Left ventricle myocardium inferior (tissue), 1 donor: ENCODE measurements at places on chromosomes 11 and 22. TPM values are rescaled to one million over a fixed set of nuclear protein-coding genes. Genes with fewer than 3 reads are reported as not detected.

Gene APLNR
- 8.5 TPM for total RNA-seq

Gene NCR3LG1
- 0.80 TPM for total RNA-seq

Gene GLB1L2
- total RNA-seq, result 0.30 TPM

Gene OR51B5
- not detected for total RNA-seq

DNA sequence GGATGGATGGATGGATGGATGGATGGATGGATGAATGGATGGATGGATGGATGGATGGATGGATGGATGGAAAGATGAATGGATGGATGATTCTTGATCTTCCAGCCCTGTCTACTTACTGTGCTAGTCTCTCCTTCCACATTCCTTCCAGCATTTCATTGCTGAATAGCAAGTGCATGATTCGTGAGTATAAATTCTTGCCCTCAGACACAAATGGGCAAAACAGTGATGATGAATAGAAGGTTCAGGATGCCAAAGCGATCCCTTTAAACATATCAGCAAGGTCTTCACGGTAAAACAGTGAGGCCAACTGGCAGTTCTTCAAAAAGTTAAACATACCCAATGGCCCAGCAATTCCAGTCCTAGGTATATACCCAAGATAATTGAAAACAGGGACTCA lies 400.2 kb downstream of the MN1 start:
- DNase-seq, result no peak

DNA sequence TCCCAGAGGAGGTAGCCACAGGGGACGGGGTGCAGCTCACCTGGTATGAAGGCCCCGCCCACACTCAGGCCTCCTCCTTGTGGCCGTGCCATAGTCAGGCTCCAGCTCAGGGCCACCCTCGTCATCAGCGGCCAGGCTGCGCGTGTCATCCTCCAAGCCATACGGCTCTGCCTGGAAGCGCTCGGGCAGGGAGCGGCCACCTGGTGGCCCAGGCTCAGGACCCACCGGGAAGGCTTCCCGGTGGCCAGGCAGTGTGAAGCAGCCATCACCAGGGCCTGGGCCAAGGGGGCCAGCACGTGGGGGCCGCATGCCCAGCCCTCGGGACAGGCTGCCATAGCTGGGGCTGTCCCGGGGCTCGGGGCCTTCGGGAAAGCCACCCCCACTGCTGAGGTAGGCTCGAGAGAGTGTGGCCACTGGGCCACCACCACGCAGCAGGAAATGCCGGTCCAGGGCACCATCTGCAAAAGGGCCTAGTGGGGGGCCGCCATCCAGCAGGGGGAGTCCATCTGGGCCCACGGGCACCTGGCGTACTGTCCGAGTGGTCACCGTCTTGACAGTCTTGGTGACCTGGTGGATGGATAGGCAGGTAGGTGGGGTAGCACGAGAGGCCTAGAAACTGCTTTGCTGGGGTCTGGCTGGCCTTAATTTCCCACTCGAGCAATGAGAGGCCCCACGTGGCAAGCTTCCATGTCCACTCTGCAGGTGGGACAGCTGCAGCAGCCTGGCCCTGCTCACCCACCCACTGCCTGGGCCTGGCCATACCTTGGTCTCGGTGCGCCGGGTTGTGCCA lies 35.3 kb downstream of the ARVCF start:
- no peak for DNase-seq

GRCh38 chr11:73218106-73218829 lies at the start of gene P2RY2:
Gene P2RY2 (plus strand): TSS chr11:73218281. CDS start chr11:73234160, 15,879 bp downstream.
- peak; percentile 88 for DNase-seq
